ENCODE measurements at places on chromosomes 12 and 14.

DNA sequence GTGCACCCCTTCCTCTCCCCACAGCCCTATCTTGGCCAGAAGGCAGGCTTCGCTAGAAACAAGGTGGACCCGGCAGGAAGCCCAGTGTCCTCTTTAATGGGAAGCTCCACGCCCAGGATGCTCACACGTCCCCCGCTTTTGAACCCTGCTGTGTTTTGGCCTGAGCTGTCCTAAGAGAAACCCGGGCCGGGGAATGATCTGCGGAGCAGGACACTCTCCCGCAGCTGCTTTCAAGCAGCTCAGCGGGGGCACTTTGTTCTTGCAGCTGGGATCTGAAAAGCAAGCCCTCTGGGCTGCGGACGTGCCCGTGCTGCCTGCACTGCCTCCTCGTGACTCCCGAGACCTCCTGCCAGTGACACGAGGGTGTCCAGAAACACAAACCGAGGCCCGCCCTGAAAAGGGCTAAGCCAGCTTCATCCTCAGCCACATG lies 30.0 kb downstream of the SCARB1 start:
- no peak for DNase-seq

DNA sequence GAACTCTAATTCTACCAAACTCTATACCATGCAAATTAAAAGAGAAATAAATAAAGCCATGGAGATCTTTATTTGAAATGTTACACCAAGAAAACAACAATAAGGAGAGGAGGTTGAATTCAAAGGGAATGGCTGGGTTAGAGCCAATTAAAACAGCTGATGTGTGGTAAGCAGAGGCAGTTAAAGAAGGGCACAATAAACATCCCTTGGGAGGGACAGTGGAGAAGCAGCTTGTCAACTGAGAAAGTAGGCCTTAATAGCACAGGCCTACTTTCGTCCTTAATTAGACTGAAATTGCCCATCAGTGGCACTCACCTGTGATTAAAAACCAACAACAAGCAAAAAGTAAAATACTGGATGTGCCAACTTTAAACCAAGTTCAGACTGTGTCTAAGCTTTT lies 16.3 kb upstream of the NAV3 start:
- DNase-seq: no peak

DNA sequence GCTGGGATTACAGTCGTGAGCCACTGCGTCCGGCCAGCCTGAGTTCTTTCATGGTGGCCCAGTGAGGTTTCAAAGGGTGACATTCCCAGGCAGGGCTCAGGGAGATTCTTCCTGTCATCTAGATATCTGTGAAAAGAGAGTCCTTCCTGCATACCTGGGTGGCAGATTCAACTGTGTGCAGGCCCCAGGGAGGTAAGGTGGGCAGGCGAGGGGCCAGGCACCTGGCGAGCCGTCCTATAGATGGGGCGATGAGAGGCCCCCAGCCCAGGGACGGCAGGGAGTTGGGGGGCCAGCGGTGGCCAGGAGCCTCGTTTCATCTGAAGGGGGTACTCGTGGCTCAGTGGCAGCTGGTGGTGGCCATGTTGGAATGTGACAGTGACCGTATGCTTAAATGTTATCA lies 7.1 kb upstream of the EP400 start:
- no peak for DNase-seq

DNA sequence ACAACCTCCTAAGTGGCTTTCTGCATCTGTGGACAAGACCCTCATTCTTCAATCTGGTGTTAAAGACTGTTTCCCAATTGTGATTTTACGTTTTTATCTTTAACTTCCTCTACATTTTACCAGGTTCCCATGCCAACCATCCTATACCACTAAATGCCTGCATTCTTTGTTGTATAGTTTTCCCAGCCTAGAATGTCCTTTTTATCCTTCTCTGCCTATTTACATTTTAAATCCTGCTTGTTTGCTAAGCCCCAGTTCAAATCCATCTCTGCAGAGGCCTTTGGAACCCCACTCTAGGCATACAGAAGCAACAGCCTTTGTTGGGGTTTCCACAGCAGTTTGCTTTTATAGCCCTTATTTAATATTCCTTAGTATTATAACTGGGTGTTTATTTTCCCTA lies 325.1 kb upstream of the DDHD1 start:
- DNase-seq: no peak

DNA sequence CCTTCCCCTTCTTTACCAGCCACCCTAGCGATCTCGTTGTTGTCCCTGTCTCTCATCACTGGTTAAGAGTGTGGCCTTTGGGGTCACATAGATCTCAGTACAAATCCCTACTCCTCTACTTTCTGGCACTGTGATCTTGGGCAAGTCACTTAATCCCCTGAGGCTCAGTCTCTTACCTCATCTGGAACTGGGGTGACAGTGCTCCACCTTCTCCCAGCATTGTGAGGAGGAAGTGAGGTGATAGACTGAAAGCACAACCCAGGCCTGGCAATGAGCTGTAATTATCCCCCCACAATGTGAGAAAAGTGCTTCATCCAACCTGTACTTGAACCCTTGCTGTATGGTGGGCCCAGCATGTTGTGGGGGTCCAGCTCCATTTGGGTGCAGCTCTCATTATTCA lies 48.0 kb downstream of the IRAK3 start:
- DNase-seq: no peak

DNA sequence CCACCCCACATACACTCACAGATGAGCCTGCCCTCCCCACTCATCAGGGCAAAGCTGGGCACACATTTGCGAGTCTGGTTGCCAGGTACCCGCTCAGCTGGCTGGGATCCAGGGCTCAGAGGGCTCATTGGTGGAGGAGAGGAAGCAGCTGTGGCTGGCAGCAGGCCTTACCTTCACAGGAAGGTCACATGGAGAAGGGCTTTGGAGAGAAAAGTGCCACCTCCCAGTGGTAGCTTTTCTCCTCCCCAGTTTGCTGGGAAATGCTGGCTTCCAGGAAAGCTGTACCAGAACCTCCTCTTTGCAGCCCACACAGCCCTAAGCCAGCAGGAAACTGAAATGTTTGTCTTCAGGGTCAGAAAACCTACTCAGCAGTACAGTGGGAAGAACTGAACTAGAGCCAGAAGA lies 55.6 kb downstream of the LGMN start:
- DNase-seq: no peak

GRCh38 chr12:121278169-121279070 lies 18.1 kb downstream of the CAMKK2 start:
- DNase-seq: peak; percentile 73

DNA sequence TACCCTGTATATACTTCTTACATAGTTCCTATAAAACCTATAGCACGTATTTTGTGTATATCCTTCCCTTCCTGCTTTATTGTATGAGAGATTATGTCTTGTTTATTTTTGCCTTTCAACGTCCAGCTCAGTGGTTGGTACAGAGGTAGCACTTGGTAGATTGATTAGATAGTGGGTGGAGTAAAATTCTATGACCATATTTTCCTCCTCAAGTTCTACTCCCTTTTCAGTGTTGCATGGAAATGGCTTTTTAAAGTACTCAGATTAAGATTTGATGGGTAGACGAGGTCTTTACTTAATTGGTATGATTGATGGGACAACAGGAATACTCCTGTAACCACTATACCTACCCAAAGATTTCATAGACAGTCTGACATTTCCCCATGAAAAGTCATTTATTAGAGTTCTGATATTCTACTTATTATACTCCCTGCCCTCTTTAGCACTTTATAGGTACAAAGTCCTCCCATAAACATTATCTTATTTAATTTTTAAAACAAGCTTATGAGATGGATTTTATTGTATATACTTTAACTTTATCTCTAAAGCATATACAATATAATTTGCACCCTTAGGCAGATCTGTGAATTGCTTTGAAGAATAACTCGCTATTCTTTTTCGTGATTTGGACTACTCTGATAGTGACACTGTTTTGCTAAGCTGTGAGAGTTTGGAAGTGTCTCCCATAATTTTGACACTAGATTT lies 348.0 kb downstream of the RAD51B start:
- DNase-seq: no peak

DNA sequence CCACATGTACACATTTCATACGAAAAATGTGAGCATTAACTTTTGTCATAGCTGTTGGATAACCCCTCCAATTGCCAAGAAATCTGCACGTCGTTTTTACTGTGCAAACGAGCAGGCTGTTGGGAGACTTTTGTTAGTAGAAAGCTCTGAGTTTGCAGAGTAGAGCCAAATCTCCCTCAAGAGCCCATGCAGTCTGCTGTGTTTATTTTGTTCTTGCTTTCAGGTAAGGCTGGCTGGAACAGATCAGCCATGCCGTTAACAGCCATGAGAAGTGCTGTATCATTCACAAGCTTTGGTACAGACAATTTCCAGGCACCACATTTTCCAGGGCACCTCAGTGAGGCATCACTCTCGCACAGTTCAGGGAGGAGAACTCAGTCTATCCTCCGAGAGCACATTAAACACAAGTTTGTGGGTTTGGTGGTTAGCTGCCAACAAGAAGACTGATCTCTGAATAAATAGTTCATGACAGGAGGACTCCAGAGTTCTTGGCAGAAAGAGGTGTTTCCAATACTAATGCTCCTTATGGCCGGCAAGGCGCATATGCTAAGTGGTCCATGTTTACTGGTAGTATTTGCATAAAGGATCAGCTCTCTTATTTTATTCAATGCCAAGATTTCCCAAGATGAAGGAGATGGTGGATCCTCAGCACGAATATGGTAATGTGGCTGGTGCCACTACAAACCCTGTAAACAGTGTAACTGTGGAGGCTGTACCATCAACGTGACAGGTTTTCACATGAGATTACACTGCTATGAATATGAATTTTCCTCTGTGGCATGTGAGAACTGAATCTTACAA lies 30.3 kb upstream of the PELI2 start:
- no peak for DNase-seq

DNA sequence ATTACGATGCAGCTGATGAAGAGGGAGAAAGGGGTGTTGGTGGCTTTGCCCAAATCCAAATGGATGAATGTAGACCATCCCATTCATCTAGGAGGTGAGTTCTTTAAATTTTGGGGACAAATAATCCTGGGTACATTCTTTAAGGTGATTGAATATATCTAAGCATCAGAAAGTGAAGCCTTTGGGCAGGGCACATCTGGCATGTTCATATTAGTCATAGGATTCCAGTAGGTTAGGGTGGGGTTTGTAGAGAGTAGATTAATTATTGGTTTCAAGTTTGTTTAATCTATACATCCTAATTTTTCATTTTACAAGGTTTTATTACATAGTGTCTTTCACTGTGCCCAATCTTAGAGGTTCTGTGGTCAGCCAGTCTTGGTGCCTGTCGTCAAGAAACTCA lies 23.4 kb downstream of the RNF10 start:
- no peak for DNase-seq

GRCh38 chr14:75196468-75196867 lies 20.1 kb upstream of the TMED10 start:
- DNase-seq: peak; percentile 7

All from CD4-positive, alpha-beta T cell treated with Interleukin-1 beta for 1 hour (primary cell).